ENCODE measurements at places on chromosomes 12 and 14.

GRCh38 chr12:109518820-109519665 is 41.6 kb downstream of the UBE3B start:
- peak; percentile 5 for DNase-seq

DNA sequence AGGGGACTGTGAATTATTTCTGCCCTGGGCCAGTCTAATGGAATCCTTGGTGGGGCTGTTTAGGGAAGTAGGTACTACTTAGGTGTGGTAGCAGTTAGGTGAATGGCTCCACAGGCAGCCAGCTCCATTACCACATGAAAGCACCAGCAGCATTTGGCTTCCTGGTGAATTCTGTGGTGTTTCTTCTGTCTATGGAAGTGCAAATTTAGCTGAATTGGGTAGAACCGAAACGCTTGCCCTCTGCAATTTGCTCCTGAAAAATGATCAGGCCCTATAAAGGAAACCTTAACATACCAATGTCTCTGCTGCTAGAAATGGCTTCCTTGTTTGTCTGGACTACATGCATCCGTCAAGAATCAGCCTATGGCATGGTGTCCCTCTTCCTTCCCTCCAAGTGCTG is 16.4 kb downstream of the FLRT2 start:
- no peak for DNase-seq

GRCh38 chr14:84399296-84399910 is 1130.5 kb upstream of the FLRT2 start:
- no peak for DNase-seq

GRCh38 chr12:7989827-7990491 is 42.6 kb upstream of the FOXJ2 start:
- peak; percentile 67 for DNase-seq
